ENCODE measurements at places on chromosomes 11 and 22. TPM values are rescaled to one million over a fixed set of nuclear protein-coding genes. Genes with fewer than 3 reads are reported as not detected.

The PICK1 gene
- total RNA-seq: 30.8 TPM

The CHEK1 gene
- total RNA-seq: 13.9 TPM

The PIH1D2 gene
- total RNA-seq: 0.49 TPM

The NARS2 gene
- total RNA-seq: 24.5 TPM

The OR52E1 gene
- not detected for total RNA-seq

The SLC7A4 gene
- not detected for total RNA-seq

The LMO1 gene
- total RNA-seq: not detected
